ENCODE measurements at places on chromosomes 13 and 19. TPM values are rescaled to one million over a fixed set of nuclear protein-coding genes. Genes with fewer than 3 reads are reported as not detected.

DNA sequence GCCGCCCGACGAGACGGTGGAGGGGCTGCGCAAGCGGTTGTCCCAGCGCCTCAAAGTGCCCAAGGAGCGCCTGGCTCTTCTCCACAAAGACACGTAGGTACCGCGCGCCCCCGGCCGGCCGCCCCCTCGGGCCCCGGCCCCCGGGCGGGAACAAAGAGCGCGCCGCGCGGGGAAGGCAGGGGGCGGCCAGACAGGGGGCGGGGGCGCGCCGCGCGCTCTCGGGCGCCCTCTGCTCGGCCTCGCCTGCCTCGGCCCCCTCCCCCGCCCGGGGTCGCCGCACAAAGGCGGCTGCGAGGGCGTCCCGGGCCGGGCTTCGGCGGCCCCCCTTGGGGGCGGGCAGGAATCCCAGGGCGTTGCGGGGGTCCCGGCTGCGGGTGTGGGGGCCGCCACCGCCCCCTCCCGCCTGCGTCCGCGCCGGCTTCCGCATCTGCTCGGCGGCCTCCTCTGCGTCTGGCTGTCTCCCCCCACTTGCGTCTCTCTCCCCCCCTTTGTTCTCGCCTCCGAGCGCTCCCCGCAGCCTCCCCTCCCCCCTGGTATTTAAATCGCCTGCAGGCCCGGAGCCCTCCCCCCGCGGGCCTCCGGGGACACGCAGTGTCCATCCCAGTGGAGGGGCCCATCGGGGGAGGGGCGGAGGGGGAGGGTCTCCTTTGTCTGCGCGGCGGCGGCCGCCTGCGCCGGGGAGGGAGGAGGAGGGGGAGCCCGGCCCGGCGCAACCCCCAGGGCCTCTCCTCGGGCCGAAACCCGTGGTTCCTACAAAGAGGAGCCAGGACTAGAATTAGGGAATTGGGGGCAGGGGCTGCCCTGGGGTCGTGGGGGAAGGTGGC is 2.3 kb downstream of the MIDN start:
- peak; percentile 79 for DNase-seq

Gene LILRA1
- total RNA-seq: 0.69 TPM

DNA sequence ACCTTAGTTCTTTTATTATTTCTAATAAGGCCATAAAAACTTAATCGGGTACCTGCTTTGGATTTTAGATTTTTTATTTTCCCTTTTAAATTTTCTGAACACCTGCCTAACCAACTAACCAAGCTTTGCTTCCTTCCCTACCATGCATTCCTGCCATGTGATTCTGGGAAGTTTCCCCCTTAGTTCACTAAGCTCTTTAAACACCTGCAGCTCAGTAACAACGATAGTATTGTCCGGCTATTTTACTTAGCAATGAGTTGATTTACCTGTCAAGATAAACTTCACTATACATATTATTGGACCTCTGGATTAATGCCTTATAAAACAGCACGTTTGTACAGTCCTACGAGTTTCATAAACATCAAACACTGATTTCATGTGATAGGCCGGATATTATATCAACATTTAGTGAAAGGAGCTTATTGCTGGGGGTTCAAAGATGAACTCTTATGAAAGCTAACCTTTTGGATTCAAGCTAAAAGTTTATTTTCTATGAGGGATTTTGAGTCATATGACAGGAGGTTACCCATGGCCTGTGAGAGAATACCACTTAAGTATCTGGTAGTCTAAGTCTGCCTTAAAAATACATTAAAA is 81.0 kb upstream of the STARD13 start:
- no peak for DNase-seq

GRCh38 chr19:51023946-51024345 is 2.5 kb downstream of the KLK11 start:
- no peak for DNase-seq

Gene NLRP11
- not detected for total RNA-seq

Gene SYDE1
- total RNA-seq: 4.2 TPM

Gene MISP3
- 7.0 TPM for total RNA-seq

- no peak for DNase-seq
These were observed 24.3 kb upstream of the SPACA7 start for GRCh38 chr13:112351825-112352224.

- DNase-seq: peak; percentile 62
These were observed at the start of gene TFDP1 for GRCh38 chr13:113584205-113584869. TSS of gene TFDP1 (plus strand) at chr13:113584753. CDS start at chr13:113585838, 1,085 bp downstream.

- DNase-seq: no peak
These were observed 7.6 kb downstream of the LGALS4 start for GRCh38 chr19:38805180-38805579.

Gene MYH14
- 48.9 TPM for total RNA-seq

- no peak for DNase-seq
These were observed 16.1 kb upstream of the TNFSF14 start for GRCh38 chr19:6685962-6686627.

GRCh38 chr13:20274466-20274865 is 42.3 kb upstream of the GJB6 start:
- DNase-seq: no peak

- DNase-seq: no peak
These were observed 427.1 kb downstream of the GPC5 start for GRCh38 chr13:91825516-91825915.

Gene SPRED3
- total RNA-seq: 0.41 TPM

GRCh38 chr13:30712536-30713532 is 22.5 kb upstream of the ALOX5AP start:
- no peak for DNase-seq

Measured in pancreas (tissue), 10 donors.